Activated CD4-positive, alpha-beta T cell treated with anti-CD3 and anti-CD28 coated beads for 4 hours (primary cell): ENCODE measurements at places on chromosomes 7 and 10.
A peak's percentile ranks its signal among the peaks of the same experiment; 100 is the strongest.

GRCh38 chr10:25744574-25744973, 189.5 kb upstream of the MYO3A start:
- no peak for DNase-seq

- no peak for DNase-seq
Observed at GRCh38 chr7:112448381-112448780, 1.9 kb upstream of the IFRD1 start.

GRCh38 chr10:103480521-103480920, 1.5 kb upstream of the CALHM3 start:
- DNase-seq = no peak

DNA sequence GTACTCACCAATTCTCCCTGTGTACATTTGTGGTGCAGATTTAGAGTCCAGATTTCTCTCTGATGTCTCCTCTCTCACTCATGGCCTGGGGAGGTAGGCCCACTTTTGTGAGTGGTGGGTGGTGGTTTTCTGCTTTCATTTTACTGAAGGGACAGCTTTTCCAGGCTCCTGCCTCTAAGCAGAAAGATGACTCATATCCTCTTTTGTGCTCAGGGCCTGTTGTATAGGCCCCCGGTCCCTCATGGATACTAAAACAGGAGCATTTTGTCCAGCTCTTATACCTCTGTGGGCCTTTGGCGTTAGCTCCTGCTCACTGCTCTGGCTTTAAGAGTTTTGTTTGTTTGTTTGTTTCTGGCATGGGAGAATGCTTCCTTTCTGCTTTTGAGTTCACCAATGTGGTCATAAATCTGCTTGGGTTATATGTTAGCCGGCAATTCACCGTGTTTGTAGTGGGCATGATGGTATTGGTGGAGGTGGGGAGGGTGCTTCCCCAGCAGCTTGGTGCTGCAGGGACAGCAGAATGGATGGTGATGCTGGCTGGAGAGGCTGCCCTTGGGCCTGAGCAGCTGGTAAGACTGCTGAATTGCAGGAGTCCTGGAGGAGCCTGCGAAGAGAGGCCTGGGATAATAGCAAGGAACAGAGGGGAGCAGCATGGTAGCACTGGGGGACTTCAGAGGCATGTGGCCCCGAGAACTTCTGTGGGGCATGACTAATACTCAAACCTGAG, 468.7 kb downstream of the RPS24 start:
- no peak for DNase-seq

GRCh38 chr7:122014697-122015096, 129.4 kb downstream of the AASS start:
- DNase-seq = no peak

- DNase-seq = no peak
Observed at GRCh38 chr10:86392723-86393094, 26.1 kb upstream of the GRID1 start.

DNA sequence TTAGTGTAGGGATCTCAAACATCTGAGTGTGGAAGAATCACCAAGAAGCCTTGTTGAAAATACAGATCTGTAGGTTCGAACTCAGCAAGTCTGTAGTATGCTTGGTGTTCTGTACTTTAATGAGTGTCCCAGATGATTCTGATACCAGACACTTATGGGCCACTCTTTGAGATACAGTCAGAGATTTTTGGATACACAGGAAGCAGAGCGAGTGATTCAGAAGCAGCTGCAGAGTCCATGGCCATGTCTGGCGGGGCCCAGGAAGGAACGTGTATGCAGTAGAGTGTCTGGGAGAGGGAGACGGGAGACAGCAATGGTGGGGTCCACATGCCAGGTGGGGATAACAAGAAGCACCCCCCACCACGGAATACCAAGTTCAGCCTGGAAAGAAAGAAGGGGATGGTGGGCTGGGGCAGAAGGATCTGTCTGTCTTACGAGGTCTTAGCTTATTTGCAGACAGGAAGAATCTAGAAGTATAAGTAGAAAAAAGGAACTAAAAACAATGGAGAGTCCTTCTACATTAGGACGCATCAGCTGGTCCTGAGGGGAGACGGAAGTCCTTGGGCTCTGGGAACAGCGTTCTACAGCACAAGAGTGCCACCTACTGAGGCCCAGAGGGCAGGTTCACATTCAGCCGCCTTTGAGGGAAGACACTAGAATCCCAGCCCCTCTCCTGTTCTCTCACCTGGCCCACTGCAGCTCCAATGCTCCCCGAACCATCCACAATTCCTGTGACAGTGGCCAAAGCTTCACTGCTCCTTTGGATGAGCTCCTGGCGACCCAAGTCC, 55.4 kb downstream of the SLC37A3 start:
- no peak for DNase-seq

GRCh38 chr10:100655760-100656421, 89.5 kb upstream of the PAX2 start:
- no peak for DNase-seq

DNA sequence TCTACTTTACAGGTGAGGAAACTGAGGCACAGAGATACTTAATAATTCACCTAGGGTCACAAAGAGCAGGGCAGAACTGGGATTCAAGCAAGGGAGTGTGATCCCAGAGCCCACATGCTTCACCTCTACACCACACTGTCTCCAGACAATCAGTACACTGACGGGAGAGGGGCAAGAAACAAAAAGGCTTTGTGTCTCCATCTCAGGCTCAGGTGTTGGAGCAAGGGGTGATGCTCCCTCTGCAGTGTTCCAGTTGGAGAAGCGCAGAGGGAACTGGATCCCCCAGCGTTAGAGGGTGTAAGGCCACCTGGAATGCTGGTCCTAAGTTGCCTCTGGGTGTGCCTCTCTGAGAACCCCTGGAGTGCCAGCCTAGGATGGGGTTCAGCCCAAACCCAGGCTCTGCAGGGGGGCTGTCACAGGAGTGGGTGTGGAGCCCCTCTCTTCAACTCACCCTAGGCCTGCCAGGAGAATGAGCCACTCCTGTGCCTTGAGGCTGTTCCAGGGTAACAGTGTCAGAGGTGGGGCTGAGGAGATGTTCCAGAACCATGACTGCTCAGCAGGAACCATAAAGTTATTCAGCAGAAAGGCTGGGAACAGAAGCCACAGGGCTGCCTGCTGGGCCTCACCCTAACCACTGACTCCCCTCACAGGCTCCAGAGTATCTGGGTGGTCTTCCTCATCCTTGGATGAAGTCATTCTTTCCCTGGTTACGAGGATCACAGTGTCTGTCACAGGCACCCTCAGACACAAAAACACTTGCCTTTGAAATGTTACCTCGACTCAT, 5.5 kb downstream of the RBP4 start:
- no peak for DNase-seq

DNA sequence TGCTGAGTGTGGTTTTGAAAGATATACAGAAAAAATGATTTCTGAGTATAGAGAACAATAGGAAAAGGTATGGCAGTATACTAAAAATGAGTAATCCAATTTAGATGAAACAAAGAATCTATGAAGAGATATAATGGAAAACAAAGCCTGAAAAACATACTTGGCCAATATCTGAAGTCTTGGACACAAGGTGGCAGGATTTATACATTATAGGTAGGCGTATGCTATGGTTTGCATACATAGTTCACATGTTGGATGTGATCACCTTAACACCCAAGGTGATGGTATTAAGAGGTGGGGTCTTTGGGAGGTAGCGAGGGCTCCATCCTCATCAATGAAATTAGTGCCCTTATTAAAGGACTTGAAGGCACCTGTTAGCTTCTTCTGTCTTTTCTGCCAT, 34.5 kb upstream of the BPGM start:
- no peak for DNase-seq

- DNase-seq = no peak
Observed at GRCh38 chr7:99737726-99738125, 2.7 kb upstream of the CYP3A7 start.

GRCh38 chr7:33418251-33418701, 288.9 kb downstream of the BBS9 start:
- no peak for DNase-seq

GRCh38 chr10:23070913-23071218, 24.5 kb upstream of the MSRB2 start:
- DNase-seq = no peak

DNA sequence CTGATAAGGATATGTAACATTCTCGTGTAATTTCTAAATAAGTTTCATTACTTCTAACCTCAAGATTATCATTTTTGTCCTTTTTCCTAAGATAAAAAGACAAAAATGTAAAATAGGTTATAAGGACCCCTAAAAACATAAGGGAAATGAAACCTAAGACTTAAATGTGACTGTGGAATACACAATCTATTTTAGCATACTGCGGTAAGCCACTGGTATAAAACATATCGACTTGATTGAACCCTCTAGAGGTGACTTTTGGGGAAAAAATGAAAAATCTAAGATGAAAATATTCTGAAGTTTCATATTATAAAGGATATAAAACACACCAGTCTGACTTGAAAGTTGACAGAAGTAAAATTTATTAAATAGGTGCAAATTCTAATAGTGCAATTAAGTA, 1.9 kb downstream of the NAMPT start:
- no peak for DNase-seq

DNA sequence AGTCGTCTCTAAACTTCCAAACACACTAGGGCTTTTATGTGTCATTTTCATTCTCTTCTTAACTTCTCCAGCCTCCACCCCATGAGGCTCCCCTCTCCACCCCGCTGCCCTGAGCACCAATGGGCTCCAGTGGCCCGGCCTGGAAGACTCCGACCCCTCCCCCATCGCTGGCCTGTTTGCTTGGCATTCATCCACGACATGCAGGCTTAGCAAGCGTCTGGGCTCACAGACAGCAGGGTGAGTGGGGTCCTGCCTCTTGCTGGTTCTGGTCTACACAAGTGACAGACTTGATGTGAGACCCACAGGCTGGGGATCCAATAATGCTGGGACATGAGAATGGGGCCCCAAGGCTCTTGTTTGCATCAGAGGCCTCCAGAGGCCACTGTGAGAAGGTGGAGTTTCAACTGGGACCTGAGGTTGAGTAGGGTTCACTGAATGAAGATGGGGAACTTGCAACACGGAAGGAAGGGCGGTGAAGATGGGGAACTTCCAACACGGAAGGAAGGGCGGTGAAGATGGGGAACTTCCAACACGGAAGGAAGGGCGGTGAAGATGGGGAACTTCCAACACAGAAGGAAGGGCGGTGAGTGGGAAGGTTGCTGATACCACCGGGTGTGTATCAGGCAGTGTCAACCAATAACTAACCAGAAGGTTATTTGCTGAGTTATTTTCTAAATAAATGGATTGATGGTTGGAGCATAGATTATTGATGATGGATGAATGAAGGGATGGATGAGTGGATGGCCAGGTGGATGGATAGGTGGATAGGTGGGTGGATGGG, 14.0 kb downstream of the KNDC1 start:
- no peak for DNase-seq

- DNase-seq = no peak
Observed at GRCh38 chr10:456486-456885, 233.0 kb downstream of the DIP2C start.

GRCh38 chr7:12564996-12565764, 5.3 kb upstream of the SCIN start:
- no peak for DNase-seq

DNA sequence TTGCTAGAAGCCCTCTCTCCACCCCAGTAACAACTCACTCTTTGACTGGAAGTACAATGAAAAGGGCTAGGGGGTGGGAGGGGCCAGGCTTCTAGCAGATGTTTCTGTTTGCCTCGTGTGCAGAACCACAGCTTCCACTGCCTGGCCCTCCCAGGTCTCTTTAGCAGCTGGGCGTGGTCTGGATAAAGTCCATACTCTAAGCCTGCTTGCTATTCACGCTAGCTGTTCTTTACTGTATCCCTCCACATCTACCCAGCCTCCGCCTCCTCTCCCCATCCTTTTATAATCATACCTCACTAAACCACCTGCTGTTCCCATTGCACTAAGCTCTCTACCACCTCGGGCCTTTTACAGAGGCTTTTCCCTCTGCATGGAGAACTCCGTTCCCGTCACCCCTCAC, 288.8 kb downstream of the CAMK1D start:
- DNase-seq = no peak

GRCh38 chr7:150361807-150362621, 6.6 kb upstream of the REPIN1 start:
- no peak for DNase-seq

- DNase-seq = no peak
Observed at GRCh38 chr7:151568956-151569940, 49.6 kb upstream of the RHEB start.

- DNase-seq = no peak
Observed at GRCh38 chr7:2151801-2152612, 80.7 kb downstream of the MAD1L1 start.

DNA sequence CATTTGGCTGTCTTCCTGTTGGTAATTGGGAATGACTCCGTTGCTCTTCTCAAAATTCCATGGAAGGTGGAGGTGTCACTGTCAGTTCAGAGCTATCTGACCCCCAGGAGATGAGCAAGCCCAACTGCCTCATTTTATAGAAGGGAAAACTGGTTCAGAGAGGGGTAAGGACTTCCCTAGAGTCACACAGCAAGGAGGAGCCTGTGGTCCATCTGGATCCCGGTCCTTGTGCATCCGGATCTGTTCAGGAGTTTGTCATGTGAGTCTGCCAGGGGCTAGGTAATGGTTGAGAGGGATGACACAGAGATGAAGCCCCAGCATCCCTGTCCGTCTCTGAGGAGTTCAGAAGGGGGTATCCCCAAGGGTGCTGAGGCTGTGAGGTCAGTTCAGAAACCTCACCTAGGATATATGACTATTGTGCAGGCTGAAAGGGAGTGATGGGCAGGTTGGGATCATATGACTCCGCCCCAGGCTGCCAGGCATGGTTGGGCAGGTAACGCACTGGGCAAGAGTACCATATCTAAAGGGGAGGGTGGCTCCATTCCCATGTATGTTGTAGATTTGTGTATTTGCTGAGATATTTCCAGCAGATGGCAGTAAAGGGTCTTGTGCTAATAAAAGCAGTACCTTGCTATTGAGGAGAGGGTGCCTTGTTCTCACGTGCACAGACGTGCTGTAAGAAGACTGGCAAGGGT, 16.0 kb upstream of the SLC29A3 start:
- DNase-seq = no peak

DNA sequence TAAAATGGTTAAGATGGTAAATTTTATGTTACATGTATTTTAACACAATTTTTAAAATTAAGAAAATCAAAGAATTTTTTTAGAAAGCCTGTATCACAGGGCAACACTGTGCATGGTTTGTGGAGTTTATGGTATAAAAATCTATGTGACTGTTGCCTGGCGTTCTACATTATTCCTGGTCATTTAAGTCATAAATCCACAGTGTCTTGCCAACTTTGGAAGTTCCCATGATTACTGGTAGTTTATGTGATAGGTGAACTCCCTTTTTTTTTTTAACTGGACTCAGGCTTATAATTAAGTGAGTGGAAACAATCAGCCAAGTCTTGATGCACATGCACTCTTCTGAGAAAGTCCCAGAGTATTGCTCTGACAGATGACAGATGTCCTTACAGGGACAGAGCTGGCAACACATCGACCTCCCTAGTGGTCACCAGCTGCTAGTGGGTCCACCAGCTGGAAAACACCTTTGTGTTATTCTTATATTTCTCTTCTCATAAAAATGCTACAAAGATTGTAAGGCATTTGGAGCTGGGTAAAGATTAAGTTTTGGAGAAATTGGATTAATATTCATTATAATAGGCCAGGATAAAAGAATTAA, 8.8 kb upstream of the STN1 start:
- no peak for DNase-seq

- no peak for DNase-seq
Observed at GRCh38 chr7:6197801-6198551, 74.4 kb downstream of the CYTH3 start.

GRCh38 chr7:25389489-25390106, 161.3 kb upstream of the NPVF start:
- peak; percentile 13 for DNase-seq

GRCh38 chr7:106653488-106653887, 7.5 kb downstream of the CCDC71L start:
- DNase-seq = no peak

- DNase-seq = no peak
Observed at GRCh38 chr7:76187272-76187671, 14.4 kb upstream of the SRRM3 start.

GRCh38 chr10:93058139-93058538, 2.5 kb upstream of the CYP26C1 start:
- DNase-seq = no peak
